ENCODE measurements at places on chromosomes 11 and 22.

DNA sequence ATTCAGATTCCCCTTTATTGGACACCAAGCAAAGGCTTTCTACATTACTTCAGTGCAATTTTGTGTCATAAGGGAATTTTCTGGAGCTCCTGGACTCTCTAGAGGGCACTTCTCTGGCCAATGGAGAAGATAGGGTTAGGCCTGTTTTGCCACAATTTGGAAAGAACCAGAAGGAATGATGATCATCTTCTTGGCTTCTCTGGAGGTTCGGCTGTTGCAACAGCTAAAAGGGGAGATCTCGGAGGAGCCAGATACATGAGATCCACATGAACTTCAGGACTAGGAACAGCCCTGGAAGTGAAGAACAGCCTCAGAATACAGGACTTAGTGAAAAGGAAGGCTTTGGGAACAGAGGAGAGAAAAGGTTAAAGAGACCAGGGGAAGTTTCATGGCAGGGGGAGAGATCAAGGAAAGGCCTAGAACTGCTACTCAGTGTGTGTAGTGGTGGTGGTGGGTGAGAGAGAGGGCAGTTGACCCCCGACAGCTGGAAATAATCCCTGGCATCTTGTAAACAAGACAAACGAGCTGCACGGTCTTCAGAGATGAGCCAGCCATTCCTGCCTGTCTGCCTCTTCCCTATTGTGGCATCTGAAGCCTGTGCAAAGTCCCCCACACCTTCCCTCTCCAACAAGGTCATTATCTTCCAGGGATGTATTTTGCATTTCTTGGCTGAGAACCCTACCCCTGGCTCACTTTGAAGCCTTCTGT lies 83.8 kb downstream of the CCDC81 start:
- DNase-seq = no peak

GRCh38 chr11:60775420-60775961 lies 9.6 kb upstream of the MS4A10 start:
- DNase-seq = peak; percentile 91

GRCh38 chr11:129275828-129276227 lies 83.7 kb upstream of the ARHGAP32 start:
- DNase-seq = no peak

DNA sequence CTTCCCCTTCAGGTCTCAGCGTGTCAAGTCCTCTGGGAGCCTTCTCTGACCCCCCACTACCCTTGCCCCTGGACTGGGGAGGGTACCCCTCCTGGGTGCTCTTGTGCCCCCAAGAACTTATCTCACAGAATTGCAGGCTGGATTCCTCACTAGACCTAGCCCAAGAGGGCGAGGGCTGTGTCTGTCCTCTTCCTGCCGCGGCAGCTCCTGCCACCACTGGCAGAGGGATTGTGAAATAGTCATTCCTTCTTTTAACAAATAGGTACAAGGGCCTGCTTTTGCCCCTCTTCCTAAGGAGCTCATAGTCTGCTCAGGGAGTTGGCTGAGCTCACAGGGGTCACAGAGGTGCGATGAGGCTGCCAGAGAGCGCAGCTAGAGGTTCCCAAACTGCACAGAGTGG lies 5.5 kb downstream of the RAB36 start:
- no peak for DNase-seq

GRCh38 chr11:19978668-19979518 lies 181.4 kb downstream of the DBX1 start:
- peak; percentile 52 for DNase-seq

DNA sequence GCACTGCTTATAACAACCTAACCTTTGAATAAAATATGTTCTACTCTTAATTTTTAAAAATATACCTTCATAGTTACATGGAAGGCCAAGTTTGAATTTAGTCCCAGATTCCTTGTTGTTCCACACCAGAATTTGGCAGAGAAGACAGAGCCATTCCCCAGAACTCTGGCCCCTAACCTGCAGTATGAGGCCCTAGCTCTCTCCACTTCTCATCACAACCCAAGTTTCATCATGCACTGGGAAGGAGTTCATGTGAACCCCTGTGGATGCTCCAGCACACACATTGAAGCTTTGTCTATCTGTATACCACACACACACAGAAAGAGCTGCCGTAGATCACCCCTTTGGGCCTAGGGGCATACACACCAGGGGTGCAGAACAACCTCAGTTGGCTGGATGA lies 10.6 kb upstream of the BBOX1 start:
- DNase-seq = no peak

DNA sequence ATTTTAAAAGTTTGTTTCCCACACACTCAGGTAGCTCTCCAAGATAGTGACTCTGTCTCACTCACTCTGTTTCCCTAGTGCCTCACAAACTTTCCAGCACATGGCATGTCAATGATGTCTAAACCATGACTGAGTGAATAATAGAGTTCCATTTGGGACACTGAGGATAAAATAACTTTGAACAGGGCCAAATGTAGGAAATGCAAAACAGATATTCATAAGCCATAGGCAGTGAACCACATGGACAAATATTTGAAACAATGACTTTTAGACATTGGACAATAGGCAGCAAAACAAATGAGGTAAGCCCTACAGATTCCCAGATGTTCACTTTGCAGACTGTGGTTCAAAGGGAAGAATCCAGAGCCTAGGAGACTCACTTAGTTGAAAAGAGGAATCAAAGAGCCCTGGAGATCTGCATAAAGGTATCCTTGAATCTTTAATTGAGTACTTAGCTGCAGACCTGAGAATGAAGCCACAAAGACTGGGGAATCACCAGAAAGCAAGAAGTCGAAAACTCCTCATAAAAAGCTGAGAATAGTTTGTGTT lies 173.3 kb downstream of the FAM76B start:
- no peak for DNase-seq

GRCh38 chr11:122214567-122214966 lies 98.6 kb upstream of the BLID start:
- DNase-seq = peak; percentile 65

DNA sequence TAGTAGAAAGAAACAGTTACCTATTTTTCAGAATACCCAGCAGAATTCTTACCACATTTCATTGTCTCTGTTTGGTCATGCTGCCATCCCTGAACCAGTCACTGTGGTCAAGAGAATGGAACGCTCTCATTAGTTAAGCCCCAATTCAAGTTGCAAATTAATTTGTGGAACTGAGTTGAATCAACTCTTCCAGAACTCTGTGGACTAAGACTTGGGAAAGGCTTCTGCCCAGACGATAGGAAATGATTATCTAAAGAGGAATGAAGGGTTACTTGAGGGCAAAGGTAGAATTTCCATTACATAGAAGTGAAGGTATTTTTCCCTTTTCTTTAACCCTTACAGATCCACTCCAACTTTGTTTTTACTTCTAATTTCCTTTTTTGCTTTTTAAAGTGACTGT lies 286.4 kb downstream of the DYNC2H1 start:
- no peak for DNase-seq

GRCh38 chr11:26949846-26950245 lies 44.1 kb upstream of the FIBIN start:
- DNase-seq = no peak

DNA sequence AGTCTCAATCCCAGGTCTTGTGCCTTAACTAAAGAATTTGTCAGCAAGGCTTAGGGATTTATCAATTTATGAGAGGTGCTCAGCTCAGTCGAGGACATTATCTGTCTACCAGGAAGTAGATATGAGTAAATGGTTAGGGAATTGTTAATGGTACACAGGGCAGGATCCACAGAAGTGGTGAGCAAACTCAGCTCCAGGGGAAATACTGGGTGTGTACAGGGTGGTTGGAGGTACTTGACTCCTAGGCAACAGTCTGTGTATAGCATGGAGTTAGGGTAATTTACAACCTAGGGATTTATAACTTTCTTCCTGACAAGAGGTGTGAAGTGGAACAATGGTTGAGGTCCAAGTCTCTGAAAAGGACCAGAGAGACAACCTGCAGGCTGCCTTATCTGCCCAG lies 123.4 kb upstream of the OR9Q1 start:
- no peak for DNase-seq

All from hepatic stellate cell (primary cell).